H7 (cell line): ENCODE measurements at places on chromosomes 7 and 10.
A peak's percentile ranks its signal among the peaks of the same experiment; 100 is the strongest.

- DNase-seq = no peak
Observed at GRCh38 chr10:4494551-4494950, 331.5 kb upstream of the AKR1E2 start.

DNA sequence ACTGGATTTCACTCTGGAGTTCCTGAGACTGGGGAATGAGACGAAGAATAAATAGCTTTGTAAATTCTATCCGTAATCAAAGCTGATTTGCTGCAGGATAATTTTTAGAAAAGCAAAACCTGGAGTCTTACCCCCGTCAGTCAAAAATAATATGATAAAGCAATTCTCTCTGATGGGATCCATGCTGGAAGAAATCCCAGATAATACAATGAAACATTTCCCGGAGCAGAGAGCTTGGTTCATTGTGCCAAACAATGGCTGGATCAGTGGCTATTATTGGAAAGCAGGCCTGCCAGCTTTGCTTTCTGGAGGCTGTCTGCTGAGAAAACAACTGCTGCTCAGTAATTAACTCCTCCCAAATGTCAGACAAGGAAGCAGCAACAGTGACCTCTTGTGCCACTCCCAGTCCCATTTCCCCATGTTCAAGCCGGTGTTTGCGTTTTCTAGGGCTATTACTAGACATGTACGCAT, 609.4 kb upstream of the PCDH15 start:
- peak; percentile 1 for DNase-seq

- no peak for DNase-seq
Observed at GRCh38 chr10:108323274-108323798, 1158.8 kb upstream of the SORCS1 start.

DNA sequence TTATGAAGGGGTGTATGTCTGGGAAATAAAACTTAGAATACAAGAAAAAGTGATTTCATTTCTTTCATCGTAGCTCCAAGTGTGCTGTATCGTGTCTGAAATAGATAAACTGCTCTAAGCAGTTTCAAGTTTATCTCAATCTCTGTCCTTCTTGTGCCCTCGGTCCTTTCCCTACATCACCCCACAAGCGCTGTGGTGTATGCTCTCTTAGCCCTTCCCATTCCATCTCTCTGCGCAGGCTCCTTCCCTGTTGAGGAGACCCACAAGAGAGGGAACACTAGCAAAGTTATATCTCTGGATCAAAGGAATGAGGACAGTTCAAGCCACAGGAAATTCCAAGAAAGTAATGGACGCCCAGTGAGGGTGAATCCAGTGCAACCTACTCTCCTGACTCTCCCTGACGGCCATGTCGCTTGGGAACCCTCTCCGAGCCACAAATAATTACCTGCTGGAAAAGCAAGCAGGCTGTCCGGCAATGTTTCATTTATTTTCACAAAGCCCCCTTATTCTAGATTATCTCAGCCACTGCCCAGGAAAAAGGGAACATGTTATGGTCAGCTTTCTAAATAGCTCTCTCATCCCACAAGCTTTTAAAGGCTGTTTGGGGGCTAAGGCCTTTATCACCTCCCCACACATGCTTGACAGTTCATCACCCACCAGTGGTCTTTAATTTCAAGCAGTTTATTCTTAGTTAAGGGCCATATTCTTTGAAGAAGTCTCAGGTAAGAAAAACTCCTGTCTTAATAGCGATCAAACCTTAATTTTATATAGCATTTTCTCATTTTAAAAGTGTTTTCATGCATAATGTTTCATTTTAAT, 34.8 kb downstream of the LRRC4 start:
- DNase-seq = no peak

- DNase-seq = no peak
Observed at GRCh38 chr10:36126076-36126475, 484.0 kb upstream of the FZD8 start.

GRCh38 chr7:111282626-111283025, 191.7 kb downstream of the LRRN3 start:
- no peak for DNase-seq
